Neural crest cell (in vitro differentiated cells): ENCODE measurements at places on chromosomes 1 and 21.

- DNase-seq: peak; percentile 55
Measured at GRCh38 chr1:205284420-205285144, 37.0 kb downstream of the NUAK2 start.

DNA sequence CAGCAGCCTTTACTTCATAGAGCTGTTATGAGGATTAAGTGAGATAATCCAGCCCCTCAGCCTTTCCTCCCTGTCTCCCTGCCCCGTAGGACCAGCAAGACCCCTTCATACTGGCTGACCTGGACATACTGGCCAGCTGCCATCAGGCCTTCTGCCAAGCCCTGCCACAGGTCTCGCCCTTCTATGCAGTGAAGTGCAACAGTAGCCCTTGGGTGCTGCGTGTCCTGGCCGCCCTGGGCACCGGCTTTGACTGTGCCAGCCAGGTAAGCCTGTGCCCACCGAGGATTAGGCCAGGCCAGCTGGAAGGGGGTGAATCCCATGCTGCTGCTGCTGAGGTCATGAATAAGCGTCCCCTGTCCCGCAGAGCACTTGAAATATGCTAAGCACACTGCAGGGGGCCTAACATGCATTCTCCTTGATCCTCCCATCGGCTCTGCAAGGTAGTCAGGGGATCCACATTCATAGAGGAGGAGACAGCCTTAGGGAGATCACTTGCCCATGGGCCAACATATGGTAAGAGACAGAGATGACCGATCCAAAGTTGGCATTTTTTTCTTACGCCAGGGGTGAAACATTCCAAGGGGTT is 73.3 kb upstream of the TINAGL1 start:
- DNase-seq: no peak

- no peak for DNase-seq
Measured at GRCh38 chr1:44631333-44631646, 43.0 kb downstream of the TMEM53 start.

DNA sequence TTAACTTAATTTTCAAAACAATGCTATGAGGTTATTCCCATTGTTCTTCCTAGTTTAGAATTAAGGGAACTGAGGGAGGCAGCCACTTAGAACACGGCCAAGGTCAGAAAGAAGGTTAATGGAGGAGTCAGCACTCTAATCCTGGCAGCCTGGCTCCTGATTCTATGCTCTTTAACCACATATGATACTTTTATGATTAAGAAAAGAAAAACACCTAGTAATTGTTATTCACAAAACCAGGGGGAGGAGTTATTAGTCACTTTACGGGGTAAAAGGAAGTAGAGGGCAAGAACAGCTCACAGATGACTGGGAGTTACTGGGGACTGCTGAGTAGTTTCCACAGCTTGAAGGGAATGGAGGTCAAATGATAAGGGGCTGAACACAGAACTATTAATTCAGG is 38.6 kb downstream of the GADD45A start:
- DNase-seq: no peak

DNA sequence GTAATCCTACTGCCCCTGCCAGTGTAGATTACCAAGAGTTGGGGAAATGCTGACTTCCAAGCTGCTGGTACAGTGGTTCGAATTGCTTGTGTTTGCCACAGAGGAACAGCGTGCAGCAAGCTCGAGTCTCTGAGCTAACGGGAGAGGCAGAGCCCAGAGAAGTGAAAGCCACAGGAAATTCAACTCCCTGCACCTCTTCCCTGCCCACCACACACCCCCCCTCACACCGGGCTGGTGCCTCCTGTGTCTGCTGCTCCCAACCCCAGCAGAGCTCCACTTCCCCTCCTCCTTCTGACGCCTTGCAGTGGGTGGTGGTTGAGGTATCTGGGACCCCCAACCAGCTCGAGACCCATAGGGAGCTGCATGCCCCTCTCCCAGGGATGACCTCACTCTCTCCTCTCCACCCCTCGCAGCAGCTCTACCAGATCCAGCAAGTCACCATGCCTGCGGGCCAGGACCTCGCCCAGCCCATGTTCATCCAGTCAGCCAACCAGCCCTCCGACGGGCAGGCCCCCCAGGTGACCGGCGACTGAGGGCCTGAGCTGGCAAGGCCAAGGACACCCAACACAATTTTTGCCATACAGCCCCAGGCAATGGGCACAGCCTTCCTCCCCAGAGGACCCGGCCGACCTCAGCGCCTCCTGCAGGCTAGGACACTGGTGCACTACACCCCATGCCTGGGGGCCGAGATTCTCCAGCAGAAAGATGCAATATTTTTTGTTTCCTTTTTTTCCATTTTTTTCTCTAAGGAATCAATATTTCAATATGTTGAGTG is 13.1 kb upstream of the KCNQ4 start:
- DNase-seq: no peak

DNA sequence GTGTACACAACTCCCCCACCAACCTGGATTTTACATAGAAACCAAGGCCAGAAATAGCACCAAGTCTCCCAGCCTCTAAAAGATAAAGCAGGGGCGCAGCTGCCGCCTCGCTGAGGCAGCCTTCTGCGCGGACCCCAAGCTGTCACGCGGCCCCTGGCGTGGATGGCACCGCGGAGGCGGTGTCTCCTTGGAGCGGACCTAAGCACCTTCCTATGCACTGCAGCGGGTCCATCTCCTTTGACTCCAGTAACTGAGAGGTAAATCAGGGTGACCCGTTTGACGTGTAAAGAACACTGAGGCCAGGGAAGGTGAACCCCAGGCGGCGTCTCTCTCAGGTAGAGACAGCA is 17.0 kb downstream of the ZNF697 start:
- DNase-seq: no peak

GRCh38 chr1:38555594-38555993 is 304.0 kb downstream of the RRAGC start:
- DNase-seq: no peak

- peak; percentile 74 for DNase-seq
Measured at GRCh38 chr1:23544444-23545389, 13.7 kb upstream of the E2F2 start.

DNA sequence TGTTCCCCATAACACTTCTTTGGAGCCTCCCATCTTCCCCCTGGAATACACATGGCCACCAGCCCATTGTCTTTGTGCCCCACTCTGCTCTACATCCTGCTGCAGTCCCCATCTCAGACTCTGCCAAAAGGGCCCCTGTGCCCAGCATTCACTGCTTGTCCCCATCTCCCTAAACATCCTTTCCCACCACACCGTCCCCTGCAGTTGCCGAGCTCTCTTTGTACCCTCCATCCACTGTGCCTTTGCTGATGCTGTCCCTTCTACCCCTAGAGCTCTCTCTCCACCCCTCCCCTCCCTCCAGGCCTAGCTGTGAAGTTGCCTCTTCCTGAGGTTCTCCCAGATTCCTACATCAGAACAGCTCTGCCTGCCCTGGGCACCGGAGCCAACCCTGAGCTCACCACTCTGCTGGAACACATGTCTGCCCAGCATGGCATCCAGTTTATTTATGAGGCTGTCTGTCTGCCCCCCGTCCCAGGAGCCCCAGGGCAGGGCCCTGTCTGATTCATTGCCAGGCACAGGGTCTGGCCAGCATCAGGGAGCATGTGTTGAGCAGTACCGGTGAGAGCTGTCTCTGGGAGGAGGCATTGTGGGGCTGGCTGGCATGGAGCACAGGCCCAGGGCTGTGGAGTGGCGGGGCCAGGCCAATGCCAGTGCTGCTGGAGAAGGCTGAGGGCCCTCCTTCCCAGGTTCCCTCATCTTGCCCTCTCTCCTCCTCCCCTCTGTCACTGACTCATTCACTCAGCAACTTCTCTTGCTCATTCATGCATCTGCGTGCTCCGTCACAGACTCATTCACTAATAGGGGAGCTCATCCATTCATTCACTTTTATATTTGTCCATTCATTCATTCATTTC is 28.8 kb downstream of the EDN2 start:
- no peak for DNase-seq

DNA sequence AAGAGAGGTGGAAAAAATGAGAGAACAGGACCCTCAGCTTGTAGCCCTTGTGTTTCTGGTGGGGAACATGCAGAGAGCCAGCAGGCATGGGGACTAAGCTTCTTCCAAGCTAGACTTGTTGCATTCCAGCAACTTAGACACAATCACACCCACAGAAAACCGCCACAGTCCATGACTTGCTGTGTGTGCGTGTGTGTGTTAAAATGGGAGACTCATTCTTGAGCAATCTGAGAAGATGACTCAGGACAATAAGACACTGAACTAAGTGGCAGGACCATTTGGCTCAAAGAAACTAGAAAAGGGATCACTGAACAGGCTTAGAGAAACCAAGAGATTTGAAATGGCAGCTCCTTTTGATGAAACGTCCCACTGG is 78.0 kb downstream of the HLX start:
- DNase-seq: no peak

DNA sequence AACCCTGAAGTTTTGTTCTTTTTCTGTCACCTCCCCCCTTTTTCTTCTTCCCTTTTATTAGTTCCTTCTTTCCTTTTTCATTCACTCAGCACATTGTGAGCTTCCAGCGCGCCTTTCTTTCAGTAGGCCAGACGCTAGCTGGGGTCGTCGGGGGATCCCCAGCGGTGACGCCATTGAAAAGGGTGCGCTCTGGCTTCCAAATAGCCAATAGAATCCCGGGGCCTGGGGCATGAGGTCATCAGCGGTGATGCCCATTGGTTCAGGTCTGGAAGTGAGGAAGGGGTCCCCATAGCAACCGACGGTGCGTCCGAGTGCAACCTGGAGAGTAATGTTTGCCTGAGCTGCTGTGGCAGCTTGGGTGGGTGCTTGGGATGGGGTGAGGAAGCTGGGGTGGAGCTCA is 6.9 kb upstream of the EFNA3 start:
- DNase-seq: no peak

GRCh38 chr21:46021978-46022544 is 40.5 kb downstream of the COL6A1 start:
- DNase-seq: no peak

GRCh38 chr1:203098914-203099520 is 13.2 kb upstream of the MYOG start:
- DNase-seq: no peak

DNA sequence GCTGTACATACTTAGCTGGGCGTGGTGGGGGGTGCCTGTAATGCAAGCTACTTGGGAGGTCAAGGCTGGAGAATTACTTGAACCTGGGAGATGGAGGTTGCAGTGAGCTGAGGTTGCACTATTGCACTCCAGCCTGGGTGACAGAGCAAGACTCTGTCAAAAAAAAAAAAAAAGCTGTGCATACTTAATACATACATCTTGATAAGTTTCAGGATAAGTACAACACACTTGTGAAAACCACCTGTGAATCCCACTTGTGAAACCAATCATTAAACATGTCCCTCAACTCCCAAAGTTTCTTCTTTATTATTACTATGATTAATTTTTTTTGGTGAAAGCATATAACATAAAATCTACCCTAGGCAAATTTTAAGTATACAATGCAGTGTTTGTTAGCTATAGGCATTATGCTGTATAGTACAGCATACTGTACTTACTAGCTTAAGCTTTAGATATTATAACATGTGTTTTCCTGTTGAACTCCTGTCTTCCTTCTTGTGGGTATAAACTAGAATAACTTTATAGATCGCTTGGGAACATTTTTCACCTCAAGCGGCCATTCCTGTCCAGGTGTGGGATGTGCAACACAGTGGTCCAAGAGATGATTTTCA is 41.4 kb downstream of the DISC1 start:
- DNase-seq: no peak

GRCh38 chr21:45607909-45608295 is 35.6 kb upstream of the PCBP3 start:
- no peak for DNase-seq

DNA sequence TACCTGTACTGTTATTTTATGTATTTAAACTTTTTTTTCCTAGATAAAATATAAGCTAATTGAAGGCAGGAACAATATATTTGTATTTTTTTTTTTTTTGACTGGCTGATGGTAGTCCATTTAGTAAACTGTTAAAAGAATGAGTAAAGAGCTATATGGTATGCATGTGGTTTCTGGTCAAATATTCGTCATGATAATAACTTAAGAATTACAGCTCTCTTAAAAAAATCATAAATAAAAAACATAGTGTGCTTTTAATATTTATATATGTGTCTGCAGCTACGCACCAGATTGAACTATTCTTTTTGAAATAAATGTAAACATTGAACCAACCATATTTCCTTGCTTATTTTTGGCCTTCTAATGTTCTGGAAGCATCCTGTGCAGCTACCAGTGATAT is 272.3 kb upstream of the C1orf105 start:
- DNase-seq: no peak

DNA sequence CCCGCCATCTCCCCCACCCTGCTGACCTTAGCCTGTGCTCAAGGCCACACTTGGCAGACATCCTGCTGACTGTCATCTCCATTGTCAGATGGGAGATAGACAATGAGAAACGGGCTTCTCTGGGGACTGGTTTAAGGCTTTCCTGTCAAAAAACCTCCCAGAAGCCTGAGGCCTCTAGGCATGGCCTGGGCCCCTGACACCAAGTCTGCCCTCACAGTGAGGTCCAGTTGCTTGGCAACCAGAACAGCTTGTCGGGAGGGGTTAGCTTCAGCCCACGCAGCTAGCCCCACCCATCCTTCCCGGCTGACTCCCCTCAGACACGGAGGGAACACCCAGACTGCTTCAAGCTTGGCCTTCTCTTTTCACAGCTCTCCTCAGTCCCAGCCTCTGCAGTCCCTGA is 11.0 kb downstream of the PLEKHA6 start:
- DNase-seq: peak; percentile 36

- DNase-seq: no peak
Measured at GRCh38 chr1:168287237-168287664, 6.6 kb downstream of the TBX19 start.

DNA sequence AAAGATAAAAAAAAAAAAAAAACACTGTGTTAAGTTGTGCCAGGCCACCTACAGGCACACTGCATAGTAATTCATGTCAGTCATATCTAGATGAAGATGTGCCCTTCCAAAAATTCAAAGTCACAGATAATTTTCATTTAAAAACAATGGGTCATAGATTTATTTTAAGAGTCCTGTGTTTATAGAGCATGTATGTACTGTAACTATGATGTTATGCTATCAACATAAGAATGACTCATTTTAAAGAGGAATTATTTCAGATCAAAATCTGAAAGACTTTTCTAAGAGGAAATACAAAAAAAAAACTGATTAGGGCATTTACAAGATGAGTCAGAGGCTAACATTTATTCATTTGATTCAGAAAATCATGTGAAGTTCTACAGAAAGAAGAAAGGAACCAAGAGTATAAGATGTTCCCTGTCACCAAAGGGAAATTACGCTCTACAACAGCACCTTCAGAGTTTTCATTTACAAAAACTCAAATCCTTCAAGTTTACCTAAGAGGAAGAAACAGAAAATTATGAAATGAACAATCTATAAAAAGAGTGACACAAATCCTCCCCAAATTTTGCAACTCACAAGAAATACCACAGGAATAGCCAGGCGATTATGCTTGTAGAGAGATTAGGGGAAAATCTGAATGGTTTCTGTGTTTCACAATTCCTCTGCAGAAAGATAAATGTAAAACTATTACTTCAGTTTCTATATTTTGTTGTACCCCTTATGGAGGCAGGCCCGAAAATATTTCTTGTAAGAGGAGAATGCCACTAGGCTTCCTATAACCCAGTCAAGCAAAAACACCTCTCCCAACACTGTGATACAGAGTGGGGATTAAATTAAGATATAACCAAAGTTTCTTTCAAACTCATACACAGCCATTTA is 13.8 kb downstream of the TP53BP2 start:
- DNase-seq: no peak

- no peak for DNase-seq
Measured at GRCh38 chr1:228073857-228074545, 8.5 kb upstream of the ARF1 start.

GRCh38 chr1:167634435-167634834 is 4.4 kb downstream of the RCSD1 start:
- no peak for DNase-seq

GRCh38 chr1:171258429-171258828 is 10.1 kb downstream of the FMO1 start:
- DNase-seq: no peak
